ENCODE measurements at places on chromosomes 6 and 20.
A peak's percentile ranks its signal among the peaks of the same experiment; 100 is the strongest.

GRCh38 chr6:108966251-108966650 is 118.0 kb downstream of the ARMC2 start:
- no peak for DNase-seq

DNA sequence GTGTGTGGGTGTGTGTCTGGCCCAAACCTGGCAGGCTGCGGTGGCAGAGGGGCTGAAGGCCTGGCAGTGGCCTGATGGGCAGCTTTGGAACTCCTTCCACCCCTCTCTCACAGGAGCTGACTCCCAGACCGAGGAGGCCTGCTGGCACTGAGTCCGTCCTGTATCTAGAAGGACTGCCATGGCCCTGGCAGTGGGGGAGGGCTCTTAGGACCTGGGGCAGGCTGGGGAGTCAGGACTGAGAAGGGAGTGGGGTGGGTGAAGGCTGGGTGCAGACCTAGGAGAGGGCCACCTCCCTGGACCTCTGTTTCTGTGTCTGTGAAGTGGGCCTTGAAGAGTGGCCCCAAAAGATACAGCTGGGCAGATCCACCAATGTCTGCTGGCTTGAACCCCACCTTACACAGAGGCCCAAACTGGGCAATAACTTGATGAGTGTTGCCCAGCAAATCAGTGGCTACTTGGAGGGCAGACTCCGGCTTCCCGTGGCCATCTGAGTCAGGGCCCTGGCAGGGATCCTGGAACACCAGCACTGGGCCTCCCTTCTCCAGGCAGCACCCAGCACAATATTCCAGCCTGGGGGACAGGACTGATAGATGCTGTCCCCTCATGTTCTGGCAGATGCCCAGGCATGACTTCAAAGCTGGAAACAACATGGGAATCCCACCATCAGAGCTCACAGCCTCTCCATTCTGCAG is 46.7 kb upstream of the BLCAP start:
- DNase-seq: no peak

DNA sequence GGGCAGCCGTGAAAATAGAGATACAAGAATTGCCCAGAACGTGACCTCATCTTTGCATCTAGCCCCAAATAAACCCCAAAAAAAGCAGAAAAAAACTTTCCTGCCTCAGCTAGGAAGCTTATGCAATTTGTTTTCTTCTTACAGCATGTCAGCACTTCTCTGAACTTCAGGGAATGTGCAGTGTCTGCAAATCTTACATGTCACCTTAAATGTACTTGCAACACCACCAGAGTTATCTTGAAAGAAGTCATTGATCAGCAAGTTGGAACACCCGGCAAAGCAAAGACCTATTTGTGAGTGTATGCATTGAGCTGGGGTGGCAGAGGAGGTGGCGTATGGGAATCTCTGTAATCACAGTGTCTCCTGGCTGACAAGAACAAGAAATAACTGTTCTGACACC is 123.4 kb downstream of the PKHD1 start:
- no peak for DNase-seq

- DNase-seq: no peak
Observed at GRCh38 chr6:119443993-119444641, 94.6 kb upstream of the MAN1A1 start.

GRCh38 chr6:22145823-22146677 is 150.8 kb downstream of the PRL start:
- DNase-seq: peak; percentile 71

DNA sequence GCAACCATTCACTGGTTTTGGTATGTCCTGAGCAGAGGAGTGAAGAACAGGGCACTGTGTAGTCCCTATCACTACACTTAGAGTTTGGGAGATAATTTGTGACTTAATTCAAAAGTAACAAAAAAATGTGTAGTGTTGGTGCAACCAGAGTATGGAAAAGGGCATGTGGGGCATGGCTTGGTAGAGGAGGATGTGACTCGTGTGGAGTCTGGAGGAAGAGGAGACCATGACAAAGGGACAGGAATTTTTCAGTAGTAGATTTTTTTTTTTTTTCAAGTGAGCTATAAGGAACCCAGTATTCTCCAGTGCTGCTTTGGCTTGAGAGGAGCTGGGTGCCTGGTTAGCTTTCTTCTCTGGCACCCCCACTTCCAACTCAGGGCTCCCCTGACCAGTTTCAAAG is 5.1 kb downstream of the MTRES1 start:
- DNase-seq: no peak

- no peak for DNase-seq
Observed at GRCh38 chr20:37389241-37389747, 43.4 kb downstream of the SRC start.

- no peak for DNase-seq
Observed at GRCh38 chr6:111566873-111567517, 38.7 kb downstream of the TRAF3IP2 start.

DNA sequence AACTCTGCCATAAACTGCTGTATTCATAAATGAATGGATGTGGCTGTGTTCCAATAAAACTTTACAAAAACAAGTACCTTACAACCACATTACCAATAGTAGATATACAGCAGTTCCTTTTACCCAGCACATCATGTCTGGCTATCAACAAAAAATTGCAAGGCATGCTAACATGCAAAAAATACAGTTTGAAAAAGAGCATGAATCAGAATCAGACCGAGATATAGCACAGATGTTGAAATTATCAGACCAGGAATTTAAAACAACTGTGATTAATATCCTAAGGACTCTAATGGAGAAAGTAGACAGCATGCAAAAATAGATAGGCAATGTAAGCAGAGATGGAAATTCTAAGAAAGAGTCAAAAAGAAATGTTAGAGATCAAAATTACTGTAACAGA is 8.4 kb upstream of the NUS1 start:
- DNase-seq: no peak

DNA sequence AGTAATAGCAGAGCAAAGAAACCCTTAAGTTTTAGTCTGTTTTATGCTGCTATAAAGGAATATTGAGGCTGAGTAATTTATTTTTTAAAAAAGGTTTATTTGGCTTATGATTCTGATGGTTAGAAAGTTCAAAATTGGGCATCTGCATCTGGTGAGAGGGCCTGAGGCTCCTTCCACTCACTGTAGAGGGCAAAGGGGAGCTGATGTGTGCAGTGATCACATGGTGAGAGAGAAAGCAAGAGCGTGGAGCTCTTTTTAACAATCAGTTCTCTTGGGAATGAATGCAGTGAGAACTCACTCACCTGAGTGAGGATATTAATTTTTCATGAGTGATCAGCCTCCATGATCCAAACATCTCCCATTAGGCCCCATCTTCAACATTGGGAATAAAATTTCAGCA is 36.4 kb upstream of the SAMD3 start:
- no peak for DNase-seq

GRCh38 chr6:74091136-74091793 is 395.3 kb downstream of the CD109 start:
- DNase-seq: peak; percentile 59

GRCh38 chr6:160418370-160418769 is 70.2 kb downstream of the SLC22A3 start:
- DNase-seq: no peak

DNA sequence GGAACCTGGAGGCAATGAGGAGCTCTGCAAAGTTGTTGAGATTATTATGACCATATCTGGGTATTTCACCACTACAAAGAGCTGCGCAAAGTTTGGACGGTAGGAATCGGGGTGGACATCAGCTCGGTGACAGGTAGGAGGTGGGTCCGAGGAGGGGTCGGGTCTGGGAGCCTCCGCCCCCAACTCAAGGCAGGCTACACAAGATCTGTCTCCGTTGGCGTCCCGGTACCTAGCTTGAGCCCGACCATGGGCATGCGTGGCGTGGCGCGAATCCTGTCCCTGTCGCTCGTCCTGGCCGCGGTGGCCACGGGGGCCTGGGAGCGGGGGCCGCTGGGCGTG is 40.2 kb upstream of the ZNFX1 start:
- DNase-seq: no peak

GRCh38 chr6:104159045-104159618 is 700.6 kb downstream of the HACE1 start:
- no peak for DNase-seq

DNA sequence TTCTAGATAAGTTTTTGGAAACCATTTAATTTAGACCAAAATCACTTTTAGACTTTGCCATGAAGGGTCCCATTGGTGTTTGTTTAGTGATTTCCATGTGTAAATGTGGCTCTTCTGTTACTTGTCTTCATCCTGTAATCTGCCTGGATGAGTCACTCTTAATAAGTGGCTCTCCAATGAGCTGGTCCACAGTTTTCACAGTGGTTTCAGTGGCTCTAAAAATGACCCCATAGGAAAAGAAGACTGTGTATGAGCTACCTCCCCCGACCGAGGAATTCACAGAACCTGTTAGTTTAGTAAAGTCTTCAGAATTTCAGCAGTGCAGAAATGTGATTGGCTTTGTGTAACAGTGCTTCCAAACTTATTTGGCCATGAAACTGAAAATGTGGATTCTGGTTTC is 492.0 kb upstream of the MARCKS start:
- no peak for DNase-seq

DNA sequence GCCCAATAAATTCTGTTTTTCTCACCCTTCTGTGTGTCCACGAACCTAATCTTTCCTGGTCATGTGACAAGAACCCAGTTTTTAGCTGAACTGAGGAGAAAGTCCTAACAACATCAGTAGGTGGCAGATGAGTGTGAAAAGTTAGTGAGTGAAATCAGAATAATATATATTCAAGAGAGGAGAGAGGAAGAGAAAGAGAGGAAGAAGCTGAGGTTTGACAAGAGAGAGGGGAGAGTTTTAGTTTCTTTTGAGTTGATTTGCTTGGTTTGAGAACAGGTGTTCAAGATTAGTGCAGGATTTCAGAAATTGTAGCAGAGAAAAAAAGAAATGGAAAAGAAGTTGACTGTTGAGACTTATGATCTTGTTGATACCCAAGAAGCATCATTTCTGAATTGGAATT is 930.5 kb upstream of the FLRT3 start:
- DNase-seq: no peak

GRCh38 chr6:166514196-166514595 is 72.3 kb downstream of the RAMACL start:
- no peak for DNase-seq

DNA sequence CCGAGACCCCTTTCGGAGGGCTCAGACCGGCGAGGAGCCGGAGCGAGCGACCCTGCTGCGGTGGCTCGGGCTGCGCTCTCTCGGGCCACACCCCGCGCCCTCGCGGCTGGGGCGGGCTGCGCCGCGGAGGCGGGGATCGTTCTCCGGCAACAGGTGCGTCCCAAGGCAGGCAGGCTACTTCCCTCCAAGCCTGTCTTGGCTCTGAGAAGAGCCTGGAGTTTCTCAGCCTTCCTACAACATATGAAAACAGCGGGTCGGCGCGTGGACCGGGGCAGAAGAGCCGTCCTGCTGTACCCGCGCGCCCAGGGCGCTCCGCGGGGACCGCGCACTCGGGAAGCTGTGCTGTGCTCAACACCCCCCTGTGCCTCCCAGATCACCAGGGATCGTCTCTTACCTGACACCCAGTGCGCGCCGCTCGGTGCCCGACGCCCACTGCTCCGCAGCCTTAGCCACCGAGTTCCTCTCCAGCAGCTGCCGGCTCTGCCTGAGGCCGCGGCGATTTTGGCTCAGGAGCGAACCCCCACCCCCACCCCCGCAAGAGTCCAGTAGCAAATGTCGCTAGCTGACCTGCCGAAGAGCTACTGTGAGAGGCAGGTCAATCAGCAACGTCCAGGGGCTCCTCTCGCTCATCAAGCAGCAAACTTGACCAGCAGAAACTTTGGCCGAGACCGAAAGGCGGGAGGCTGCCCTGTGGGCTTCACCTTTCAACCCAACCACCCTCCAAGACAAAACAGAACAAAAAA is 3.7 kb upstream of the OLIG3 start:
- peak; percentile 31 for DNase-seq

- no peak for DNase-seq
Observed at GRCh38 chr6:169791721-169792131, 40.3 kb downstream of the ERMARD start.

- no peak for DNase-seq
Observed at GRCh38 chr6:143811501-143812157, 31.5 kb upstream of the LTV1 start.

DNA sequence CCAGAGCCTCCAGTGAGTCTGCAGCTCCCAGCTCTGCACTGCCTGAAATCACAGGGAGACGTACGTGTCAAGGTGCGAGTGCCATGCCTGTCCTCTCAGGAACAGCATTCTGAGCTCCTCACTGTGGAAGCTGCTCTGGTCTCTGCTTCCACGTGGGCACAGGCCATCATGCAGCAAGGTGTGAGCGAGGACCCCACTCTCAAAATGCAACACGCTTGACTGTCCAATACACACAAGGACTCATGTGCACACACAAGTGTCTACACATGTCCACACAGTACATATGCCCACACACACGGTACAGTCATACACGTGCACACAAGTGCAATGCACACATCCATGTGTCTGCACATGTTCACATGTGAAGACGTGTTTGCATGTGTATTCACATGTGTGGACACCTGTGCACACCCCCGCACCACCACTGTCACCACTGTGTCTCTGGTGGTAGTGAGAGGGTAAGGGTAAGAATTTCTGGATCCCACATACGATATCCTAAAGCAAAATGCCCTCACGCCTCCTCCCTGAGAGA is 260.5 kb downstream of the DLL1 start:
- DNase-seq: peak; percentile 4

GRCh38 chr6:11096109-11096508 is 2.5 kb downstream of the SMIM13 start:
- DNase-seq: no peak

DNA sequence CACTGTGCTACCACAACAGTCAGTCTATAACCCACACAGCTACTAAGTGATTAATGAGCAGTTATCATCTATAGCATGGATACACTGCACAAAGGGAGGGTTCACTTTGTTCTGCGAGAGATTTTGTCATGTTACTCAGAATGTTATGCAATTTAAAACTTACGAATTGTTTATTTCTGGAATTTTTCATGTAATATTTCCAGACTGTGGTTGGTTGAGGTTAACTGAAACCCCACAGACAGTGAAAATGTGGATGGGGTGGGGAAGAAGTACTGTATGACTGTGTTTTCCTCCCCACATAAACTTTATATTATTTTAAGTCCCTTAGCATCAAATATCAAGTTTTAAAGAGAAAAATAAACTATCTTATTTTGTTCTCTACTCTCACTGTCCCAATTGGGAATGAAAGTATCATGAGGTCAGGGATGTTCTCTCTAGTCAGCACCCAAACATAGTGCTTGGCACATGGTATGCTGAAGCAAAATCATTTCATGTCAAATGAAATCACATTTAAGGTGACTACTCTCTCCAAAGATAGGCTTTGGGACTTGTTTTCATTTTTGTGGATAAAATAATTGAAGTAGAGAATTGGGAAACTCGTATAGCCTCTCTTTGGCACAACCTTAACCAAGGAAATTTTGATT is 25.4 kb downstream of the DOP1A start:
- no peak for DNase-seq

- no peak for DNase-seq
Observed at GRCh38 chr20:60453388-60454246, 495.4 kb downstream of the CDH26 start.

DNA sequence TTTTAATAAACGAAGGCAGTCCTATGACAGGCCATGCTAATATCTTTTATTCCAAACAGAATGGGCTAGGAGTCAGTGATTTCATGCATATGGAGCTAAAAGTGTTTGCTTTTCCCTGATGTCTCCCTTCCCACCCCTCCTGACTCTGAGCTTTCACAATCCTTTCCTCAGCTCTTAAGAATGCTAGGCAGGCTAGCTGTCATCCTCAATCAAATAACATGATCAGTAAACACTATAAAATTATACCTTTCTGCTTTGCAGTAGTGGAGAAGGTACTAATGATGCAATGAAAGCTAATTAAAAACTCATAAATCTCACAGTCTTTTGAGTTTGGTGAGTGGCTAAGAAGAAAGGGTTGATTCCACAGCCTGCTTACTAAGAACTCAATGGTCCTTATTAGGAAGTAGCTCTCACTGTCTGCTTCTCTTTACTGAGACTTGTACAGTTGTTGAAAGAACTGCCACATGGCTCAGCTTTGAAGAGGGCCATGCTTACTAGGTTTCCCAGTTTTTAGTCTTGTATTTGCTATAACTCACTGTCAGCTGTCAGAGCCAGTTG is 250.9 kb upstream of the JAG1 start:
- DNase-seq: no peak
